Stimulated activated CD8-positive, alpha-beta memory T cell treated with anti-CD3 and anti-CD28 coated beads, Interleukin-4, amount 100 ng/mL, for 1 hour (primary cell): ENCODE measurements at places on chromosomes 7 and 10.

DNA sequence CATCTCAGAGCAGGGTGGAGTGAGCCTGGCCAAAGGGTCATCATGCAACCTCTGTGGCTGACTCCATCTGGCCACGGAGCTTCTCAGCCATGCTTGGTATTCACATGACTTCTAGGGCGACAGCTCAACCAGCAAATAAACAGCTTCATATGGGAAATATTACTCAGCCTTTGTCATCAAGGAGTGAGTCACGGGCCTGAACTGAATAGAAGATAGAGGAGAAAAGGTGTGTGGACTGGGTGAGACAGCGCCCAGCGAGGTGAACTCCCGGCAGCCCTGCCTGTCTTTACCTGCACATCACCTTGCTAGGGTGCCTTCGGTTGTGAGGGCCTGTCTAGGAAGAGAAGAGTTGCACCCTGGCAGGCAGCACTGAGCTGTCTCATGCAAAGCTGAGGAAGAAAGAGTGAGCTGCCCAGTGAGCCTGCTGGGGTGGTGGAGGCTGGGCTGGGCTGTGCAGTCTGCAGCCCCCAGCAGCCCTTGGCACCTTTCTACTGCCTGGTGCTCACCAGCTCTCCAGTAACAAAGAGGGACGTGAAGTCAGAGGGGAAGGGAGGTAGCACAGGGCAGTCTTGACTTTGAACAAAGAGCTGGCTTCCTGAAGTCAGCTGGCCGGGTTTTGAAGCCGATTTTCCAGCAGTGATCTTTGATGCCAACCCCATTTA is 114.2 kb downstream of the EGFR start:
- DNase-seq = no peak

DNA sequence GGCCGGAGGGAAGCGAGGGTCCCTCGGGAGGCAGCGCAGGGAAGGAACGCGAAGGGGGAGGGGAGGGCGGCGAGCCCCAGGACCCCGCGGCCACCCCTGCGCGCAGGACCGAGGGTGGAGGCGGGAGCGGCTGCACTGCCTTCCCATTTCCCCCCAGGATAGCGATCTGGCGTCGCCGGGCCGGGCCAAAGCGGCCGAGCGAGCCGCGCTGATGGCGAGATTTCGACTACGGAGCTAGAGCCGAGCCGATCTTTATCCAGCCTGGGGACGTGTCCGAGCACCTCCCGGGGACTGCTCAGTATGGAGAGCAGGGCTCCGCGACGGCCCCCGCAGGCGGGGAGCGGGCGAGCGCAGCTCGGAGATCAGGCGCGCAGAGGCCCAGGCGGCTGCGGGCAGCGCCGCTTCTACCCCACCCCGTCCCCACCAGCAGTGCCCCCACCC is 590 bp upstream of the CRTAC1 start:
- no peak for DNase-seq

GRCh38 chr7:50499092-50499491 is 48.9 kb upstream of the FIGNL1 start:
- DNase-seq = no peak

DNA sequence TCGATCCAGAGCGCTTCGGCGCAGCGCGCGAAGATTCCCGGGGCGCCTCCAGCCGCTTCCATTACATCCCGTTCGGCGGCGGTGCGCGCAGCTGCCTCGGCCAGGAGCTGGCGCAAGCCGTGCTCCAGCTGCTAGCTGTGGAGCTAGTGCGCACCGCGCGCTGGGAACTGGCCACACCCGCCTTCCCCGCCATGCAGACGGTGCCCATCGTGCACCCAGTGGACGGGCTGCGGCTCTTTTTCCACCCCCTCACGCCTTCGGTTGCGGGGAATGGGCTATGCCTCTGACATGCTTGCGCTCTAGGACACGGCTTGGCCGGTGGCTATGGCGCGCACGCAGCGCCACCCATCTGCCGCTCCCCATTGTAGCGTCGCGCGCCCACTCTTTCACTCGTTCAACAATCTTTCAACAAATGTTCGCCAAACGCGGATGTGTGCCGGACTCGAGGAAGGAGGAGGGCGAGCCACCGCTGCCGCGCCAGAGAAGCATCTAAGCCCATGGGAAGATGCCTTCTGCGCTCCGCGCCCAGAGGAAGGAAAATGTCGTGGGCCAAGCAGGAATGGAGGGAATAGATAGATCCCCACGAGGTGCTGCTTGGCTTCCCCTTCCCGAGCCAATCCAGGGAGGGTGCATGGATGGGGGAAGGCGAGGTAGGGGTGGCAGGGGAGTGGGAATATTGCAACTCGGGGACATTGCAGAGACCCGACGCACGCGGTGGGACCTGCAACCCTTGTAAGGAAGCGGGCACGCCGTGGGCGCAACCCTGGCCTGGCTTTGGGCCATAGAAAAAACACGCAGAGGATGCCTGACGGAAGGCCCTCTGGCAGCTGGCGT is 5.1 kb upstream of the CYP26A1 start:
- no peak for DNase-seq

- DNase-seq = no peak
Measured at GRCh38 chr10:71684356-71685173, 35.0 kb downstream of the C10orf105 start.

DNA sequence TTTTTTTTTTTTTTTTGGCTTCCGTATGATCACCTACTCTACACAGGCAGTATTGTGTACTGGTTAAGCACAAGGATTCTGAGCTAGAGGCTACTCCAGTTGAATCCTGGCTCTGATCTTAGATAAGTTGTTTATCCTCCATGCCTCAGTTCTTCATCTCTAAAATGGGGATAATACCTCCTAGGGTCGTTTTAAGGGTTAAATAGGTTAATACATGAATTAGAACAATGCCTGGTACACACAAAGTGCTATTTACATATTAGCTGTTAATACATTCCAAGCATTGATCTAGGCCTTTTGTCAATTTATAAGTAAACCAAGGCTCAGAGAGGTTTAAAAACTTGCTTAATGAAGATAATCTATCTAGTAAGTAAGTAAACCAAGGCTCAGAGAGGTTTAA is 59.0 kb downstream of the ST7 start:
- no peak for DNase-seq

DNA sequence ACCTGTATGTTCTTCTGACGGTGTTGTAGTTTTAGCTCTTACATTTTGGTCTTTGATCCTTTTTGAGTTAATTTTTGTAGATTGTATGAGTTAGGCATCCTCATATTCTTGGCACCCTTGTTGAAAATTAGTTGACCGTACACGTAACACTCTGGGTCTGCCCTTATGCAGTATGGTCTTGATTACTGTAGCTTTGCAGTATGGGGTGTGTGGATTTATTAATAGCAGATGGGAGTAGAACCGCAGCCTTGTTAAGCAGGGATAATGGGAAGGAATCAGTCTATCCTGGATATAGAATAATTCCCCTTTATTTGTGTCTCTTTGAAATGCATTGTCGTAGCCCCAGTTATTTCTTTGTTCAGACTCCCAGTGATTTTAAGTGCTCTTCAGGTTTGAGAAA is 95.5 kb downstream of the UBE3C start:
- no peak for DNase-seq

- DNase-seq = no peak
Measured at GRCh38 chr10:86779220-86780017, 23.0 kb downstream of the BMPR1A start.

DNA sequence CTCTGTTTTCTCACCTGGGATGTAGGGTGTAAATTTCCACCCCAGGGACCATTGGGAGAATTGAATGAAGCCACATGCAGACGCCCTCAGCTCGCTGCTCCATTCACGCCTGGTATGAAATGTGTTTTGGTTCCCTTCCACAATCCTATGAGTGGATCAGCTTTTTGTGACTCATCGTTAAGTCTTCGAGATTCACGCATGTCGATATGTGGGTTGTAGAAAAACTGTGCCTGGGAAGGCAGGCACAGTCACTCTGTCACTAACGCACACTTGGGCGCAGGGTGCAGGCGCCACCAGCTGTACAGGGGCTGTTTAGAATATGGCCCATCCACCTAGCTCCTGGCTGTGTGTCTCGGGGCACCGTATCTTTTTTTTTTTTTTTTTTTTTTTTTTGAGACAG is 64.2 kb upstream of the SH2B2 start:
- DNase-seq = no peak

DNA sequence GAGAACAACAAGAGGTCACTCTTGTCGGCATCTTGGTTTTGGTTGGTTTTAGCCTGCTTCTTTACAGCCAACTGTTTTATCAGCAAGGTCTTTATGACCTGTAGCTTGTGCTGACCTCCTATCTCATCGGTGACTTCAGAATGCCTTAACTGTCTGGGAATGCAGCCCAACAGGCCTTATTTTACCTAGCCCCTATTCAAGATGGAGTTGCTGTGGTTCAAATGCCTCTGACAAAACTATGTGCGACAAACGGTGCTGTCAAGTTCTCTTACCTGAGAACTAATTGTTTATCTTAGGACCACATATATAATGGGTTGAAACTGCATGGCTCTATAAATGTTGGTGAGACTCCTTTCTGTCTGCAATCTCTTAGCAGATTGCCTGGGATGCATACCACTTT is 35.9 kb upstream of the POT1 start:
- no peak for DNase-seq

DNA sequence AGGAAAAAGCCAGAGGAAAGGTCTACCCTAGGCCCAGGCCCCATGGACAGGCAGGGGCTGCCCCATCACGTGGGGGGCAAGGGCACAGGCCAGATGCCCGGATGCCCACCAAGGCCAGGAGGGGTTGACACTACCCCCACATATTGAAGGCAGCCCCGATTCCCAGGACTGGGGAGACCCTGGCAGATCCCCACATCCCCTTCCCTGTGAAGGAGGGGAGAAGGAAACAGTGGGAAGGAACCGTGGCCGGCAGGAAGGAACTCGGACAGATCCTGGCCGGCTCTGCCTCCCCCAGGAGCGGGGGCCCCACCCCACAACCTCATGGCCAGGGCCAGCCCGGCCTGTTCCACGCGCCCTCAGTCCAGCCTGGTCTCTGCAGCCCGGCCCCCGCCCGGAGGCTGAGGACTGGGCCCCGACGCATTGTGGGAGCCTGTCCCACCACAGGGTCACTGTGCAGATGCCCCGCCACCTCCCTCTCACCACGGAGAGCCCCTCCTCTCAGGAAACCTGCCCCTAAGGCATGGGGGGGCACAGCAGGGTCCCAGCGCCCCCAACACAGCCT is 41.3 kb downstream of the PAPOLB start:
- no peak for DNase-seq

- DNase-seq = no peak
Measured at GRCh38 chr7:84337429-84337828, 142.8 kb upstream of the SEMA3A start.

- no peak for DNase-seq
Measured at GRCh38 chr7:80921130-80921529, 2.3 kb upstream of the SEMA3C start.

DNA sequence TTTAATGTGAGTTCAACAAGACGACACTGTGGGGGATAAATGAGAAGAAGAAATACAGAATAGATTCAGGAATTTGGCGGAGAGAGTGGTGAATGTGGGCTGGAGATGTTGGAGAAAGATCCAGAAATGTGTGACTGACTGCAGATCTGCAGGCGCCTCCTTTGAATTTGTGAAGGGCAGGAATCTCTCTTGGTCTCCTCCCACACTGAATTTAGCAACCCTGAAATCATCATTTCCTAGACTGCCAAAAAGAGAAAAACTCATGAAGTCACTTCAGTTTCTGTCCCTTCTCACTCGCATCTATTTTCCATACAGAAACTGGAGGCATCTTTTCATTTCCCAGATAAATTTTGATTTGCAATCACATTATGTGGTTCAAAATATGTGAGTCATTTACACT is 128.7 kb downstream of the GNAI1 start:
- no peak for DNase-seq

GRCh38 chr10:121818599-121818998 is 109.2 kb downstream of the ATE1 start:
- DNase-seq = no peak

- no peak for DNase-seq
Measured at GRCh38 chr7:32670110-32671025, 175.1 kb downstream of the AVL9 start.

DNA sequence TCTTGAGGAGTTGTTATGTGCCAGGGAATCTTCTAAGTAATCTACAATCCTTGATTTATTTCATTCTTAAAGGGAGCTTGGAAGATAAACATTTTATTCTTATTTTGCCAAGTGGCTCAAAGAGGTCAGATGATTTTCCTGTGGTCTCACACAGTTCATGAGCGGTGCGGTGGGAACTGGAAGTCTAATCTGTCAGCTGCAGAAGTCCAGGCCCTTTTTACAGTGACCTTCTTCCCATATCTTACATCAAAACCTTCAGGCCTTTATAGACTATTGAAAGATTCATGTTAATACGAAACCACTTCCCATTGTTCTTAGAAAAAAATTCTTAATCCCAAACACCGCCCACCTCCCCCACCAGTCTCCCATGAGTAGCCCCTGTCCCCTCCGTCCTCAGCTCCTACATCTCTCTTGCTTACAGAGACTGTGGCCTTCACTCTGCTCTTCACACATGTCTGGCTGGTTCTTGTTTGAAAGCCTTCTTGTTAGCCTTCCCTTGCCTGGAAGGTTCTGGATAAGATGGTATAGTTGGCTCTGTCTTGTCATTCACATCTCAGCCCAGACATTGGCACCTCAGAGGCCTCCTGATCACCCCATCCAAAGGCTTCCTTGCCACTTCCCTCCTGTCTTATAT is 61.5 kb downstream of the ITGA8 start:
- no peak for DNase-seq

DNA sequence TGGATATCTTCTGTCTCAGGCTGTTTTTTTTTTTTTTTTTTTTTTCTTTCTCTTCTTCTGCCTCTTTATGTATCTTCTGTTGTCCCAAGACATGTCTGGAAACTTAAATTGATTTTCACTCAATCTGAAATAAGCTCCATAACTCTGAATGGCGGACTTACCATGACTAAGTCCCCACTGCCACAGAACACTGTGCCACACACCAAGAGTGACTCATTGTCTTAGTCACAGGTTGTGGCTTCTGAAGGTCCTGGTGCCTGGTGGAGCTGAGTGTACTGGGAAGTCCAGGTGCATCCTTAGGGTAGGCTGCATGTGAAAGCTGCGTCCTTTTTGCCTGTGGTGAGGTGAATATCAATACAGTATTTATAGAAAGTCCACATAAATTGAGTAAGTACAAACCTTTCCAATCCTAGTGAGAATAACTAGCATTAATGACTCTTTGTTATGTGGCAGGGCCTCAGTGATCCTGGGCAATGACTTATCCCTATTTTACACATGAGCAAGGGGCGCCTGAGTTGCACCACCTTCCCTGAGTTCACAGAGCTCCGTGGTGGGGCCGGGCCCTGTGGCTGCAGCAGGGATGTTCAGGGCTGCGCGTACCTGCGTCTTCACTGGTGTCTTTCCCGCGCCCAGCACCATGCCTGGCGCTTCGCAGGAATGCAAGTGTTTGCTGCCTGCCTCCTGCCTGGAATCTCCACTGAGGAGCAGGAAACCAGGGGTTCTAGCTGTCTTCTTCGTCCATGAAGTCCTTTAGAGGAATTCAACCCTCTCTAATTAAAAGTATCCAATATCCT is 4.3 kb downstream of the PFKP start:
- no peak for DNase-seq

DNA sequence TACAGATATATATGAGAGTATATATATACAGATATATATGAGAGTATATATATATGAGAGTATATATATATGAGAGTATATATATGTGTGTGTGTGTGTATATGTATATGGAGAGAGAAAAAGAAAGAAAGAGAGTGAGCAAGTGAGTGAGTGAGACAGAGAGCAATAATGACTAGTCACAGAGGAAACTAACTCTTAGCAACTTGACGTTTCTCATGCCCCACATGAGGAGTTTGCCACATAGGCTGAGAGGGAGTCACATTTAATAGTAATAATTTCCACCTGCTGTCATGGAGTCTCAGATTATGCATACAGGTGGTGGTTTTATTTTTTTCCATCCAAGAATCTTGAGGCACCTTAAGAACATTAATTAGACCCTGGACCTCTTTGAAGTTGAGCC is 199.9 kb downstream of the GATA3 start:
- DNase-seq = no peak
